ENCODE measurements at places on chromosomes 6 and 20.

DNA sequence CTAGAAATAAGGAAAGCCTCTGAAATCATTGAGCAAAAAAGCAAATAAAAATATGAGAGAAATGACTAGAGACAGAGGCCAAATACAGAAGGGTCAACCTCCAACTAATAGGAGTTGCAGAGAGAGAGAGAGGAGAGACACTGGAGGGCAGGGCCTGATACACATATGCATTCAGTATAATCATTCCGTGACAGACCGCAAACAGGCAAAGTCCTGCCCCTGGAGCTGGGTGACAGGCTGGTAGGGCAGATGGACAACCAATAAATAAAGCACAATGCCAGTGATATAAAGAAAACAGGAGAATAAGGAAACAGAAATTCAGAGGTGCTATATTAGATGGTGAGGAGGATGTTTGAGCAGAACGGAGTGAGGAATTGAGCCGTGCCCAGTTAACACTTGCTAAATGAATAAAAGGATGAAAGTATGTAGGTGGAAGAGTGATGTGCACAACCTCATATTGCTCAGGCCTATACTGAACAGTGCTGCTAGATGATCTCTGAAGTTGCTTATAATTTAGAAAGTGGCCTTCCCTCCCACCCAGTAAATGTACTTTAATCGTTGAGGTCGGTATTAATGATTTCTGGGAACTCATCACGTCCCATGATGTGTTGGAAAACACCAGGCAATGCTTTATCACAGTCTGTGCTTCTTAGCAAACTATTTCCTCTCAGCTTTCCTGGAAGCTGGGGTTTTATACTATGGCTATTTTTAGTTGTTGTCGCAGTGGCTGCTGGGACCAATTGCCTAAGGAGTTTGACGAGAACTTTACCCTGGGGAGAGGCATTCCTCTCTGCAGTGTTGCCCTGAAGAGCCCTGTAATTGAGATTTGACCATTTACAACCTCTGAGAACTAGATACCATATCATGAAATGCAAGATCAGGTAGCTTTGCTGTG is 37.6 kb upstream of the CLIC5 start:
- DNase-seq = no peak

- no peak for DNase-seq
Observed at GRCh38 chr6:91827151-91827550, 1240.3 kb upstream of the MAP3K7 start.

DNA sequence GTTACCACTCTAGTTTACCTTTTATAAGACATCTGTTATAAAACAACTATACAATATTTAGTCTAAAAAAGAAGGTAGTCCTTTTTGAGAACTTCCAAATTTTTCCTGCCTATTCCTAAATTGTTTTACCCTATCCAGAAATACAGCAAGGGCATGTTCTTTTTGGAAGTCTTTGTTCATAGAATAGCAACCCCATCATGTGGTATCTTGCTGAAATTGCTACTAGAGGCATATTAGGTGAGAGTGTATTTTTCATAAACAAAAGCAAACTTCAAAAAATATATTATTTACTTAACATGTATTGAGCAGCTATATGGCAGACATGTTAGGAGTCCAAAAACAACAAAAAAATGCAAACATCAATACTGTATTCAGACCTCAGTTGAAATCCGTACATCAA is 371.8 kb upstream of the NRSN1 start:
- no peak for DNase-seq

GRCh38 chr6:37209461-37210205 is 39.7 kb downstream of the PIM1 start:
- DNase-seq = no peak

DNA sequence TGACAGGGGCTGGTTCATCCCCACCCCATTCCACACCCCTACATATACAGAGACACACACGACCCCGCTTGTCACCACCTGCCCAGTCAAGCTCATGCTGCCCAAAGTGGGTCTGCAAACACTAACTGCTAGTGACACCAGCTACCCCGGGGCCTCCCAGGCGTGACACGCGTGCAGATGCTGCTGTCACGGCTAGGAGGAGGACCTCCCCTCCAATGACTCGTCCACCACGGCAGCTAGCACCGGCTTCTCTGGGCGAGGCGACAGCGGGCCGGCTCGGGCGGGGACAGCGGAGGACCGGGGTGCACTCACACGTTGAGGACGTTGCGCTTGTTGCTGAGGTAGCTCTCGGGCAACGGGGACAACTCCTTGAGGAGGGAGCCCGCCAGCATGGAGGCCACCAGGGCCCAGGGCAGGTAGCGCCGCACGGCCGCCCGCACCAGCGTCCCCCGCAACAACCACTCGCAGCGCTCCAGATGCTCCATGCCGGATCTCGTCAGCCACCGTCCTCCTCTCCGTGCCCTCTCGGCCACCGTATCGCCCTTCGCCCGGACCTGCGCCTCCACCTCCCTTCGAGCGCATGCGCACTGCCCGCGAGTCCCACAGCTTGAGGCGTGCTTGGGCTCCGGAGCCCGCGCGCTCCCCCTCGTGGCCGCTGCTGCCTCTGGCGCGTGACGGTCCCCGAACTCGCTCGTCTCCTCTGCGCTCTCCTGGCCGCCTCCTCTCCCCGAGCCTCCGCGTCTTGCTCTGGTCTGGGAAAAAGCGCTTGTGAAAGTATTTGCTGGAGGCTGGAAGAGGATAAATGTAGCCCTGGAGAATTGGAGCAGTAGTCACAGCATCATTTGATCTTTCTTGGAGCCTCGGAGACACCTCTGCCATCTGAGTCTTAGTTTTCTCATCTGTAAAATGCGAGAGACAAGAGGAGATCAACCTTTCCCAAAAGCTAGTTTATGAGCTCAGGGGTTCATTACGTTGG is at the start of gene FITM2:
Gene FITM2 (minus strand): TSS at position 539 of the 976 bp plus-strand sequence. CDS start 54 bp downstream, at position 485.
- DNase-seq = peak; percentile 75

DNA sequence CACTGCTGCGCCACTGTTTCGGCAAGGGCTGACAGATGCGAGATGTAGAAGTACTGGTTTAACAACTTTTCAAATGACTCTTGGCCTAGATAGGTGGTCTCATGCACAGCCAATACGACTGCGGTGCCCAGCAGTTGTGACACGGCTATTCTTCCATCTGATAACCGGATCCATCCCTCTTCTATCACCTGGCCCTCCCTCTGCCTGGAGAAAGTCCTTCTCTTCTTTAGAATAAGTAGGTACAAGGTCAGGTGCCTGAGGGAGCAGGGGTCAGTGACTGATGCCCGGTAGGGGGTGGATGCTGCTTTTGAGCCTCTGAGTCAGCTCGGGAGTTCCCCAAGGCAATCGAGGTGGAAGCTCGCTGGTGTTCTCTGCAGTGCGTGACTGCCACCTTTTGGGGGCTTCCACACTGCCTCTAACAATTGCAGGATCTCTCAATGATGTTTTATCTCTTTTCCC is 166.8 kb upstream of the GRIK2 start:
- DNase-seq = no peak

GRCh38 chr6:99491171-99491570 is 24.1 kb downstream of the USP45 start:
- no peak for DNase-seq

GRCh38 chr20:3045042-3045815 is 623 bp upstream of the MRPS26 start:
- no peak for DNase-seq

DNA sequence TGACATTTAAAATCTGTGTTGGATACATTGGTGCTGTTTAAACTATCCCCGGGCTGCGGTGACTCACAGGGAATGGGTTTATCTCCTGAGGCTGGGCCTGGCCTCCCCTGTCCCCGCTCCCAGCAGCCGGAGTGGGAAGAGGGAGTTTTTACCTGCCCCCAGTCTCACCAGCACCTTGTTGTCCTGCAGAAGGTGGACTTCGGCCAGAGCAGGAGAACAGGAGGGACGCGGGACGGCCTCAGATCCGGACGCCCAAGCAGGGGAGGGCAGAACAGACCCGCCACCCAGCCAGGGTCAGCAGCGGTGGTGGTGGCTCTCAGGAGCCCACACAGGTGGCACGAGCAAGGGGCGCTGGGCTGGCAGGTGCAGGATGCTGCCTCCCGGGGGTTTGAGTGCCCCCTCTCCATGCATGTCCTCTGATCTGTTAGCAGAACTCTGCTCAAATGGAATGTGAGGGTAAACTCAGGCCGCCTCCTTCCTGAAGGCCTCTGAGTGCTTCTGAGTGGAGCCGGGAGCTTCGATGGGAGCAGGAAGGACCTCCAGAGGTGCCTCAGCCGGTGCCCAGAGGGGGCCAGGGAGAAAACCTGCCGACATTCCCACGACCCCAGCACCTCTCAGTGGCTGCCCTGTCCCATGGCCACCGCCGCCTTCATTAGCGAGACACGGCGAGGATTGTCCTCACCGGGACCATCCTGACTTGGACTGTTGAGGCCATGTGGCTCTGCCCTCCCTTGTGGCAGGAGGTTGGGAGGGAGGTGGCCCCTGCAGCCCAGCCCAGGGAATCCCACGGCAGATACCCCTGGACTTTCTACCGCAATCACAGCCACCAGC is 43.4 kb upstream of the MRGBP start:
- DNase-seq = no peak

DNA sequence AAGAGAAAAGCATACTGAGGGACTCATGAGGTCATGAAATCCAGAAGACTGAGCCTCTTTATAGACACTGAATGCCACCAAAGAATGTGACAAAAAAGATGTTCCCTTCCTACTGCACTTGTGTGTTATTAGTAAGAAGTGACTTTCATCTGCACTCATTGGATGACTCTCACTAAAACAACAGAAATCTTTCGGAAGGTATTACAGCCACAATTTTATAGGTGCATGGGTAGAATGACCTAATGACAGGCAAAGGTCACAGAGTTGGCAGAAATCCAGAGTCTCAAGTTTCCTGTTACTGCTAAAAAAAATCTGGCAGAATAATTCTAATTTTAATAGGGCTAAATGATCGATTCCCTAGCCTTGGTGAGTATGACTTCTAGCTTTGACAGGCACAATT is 13.3 kb downstream of the PKHD1 start:
- no peak for DNase-seq

GRCh38 chr6:54288474-54288873 is 19.8 kb upstream of the TINAG start:
- DNase-seq = no peak

GRCh38 chr6:135305684-135306083 is 124.6 kb downstream of the MYB start:
- no peak for DNase-seq

GRCh38 chr6:168273441-168274036 is 46.0 kb downstream of the DACT2 start:
- no peak for DNase-seq

DNA sequence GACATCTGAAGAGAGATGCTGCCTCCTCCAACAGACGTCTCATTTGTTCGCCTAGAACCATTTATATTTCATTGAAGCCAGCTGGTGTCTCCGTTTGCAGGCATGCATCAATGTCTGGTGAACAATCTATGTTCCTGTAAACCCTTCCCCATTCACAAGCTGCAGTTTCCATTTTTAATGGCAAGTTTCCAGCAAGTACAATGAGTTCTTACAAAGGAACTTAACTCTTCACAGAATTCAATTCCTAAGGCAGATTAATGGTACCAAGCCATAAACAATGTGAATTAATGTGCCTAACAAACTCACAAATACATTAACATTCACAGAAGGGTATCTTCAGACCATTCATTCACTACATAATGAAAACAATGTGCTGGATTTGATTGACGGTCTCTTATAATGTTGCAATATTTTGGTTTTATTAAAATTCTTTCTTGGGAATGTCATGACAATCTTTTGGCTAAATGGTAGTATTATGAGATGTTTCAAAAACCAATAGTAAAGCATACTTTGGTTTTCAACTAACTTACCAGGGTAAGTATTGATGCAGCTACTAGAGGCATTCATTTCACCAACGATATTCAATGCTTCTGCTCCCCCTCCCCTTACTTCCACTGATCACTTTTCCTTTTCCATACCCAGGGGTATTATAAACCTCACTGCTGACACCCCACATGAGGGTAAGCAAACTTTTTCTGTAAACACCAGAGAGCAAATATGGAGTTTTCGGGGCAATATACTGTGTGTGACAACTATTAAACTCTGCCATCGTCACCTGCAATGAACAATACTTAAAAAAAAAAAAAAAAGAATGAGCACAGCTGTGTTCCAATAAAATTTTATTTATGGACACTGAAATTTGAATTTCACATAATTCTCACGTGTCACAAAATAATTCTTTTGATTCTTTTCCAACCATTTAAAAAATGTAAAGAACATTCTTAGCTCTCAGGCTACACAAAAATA is 4.2 kb downstream of the AKIRIN2 start:
- DNase-seq = no peak

GRCh38 chr6:46776070-46776712 is 17.0 kb upstream of the MEP1A start:
- DNase-seq = no peak

DNA sequence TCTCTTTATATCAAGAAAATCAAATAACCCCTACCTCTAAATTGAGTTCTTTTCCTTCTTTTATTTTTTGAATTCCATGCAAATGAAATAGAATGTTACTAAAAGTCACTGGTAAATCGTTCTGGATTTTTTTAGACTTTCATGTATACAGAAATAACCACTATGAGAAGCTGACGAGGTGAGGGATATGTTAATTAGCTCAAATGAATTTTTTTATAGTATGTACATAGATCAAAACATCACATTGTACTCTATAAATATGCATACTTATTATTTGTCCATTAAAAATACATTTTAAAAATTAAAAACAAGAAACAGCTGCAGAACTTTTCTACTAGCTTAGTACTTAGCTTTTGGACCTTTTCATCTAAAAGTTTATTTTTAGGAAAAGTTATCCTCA is 165.4 kb downstream of the DOK5 start:
- DNase-seq = no peak

GRCh38 chr6:99882128-99882702 is 111.8 kb downstream of the MCHR2 start:
- DNase-seq = no peak

- no peak for DNase-seq
Observed at GRCh38 chr6:26360451-26361416, 4.3 kb upstream of the BTN3A2 start.

DNA sequence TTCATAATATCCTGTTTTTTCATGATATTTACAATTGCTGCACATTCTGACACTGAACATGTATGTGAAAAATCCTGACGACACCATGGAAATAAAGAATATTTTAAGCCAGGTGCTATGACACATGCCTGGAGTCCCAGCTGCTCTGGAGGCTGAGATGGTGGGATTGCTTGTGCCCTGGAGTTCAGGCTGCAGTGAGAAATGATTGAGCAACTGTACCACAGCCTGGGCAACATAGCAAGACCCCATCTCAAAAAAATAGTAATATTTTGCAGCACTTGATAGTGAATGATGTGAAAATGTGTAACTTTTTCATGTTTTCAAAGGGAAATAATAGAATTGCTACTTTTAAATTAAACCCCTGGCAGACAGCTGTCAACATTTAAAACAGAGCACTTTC is 137.1 kb downstream of the ADGRG6 start:
- no peak for DNase-seq

DNA sequence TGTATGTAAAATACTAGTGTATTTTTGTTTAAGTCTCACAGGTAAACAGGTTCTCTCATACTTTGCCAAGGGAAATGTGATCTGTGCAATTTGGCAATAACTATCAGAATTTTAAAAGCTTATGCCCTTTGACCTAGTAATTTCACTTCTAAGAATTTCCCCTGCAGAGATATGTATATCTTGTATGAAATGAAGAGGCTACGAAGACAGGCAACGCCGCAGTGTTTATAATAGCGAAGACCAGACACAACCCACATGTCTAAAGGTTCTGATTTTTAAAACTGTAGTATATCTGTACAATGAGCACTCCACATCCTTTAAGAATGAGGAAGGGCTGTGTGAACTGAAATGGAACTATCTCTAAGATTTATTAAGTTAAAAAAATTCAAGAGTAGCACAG is 7.5 kb downstream of the TRAF3IP2 start:
- DNase-seq = no peak

GRCh38 chr6:148287623-148288333 is 54.9 kb upstream of the SASH1 start:
- no peak for DNase-seq

GRCh38 chr6:39915866-39916265 is 18.4 kb downstream of the MOCS1 start:
- DNase-seq = no peak
